ENCODE measurements at places on chromosomes 7 and 10. TPM values are rescaled to one million over a fixed set of nuclear protein-coding genes. Genes with fewer than 3 reads are reported as not detected.

The VPS41 gene
- total RNA-seq = 127 TPM

DNA sequence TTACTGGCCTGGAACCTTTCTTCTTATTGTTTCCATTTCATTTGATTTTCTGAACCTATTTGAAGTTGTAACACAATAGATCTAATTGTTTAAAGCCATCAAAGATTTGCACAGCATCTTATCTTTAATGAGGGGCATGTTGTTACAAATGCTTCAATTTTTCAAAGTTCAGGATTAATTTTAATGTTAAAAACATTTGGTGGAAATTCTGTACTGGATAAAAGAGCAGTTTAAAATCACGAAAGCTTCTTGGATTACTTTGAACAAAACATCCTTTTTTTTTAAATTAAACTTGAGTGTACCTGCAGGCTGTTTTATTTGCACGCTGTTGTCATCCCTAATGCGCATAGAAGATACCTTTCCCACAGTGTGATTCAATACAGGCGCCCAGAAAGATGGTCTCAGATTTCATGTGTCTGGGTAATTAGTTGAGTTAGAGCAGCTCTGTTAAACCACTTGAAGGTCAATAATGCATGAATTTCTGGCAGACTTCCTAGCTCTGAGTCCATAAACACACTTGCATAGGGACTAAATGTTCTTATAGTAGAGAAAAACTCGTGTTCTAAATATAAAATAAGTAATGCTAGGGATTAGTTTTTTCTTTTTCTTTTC, 29.3 kb upstream of the DDX50 start:
- H3K4me1 ChIP-seq = peaks cover 2% of the 10 kb centered on the region
- H3K27me3 ChIP-seq = no peaks in the 10 kb centered on the region
- H3K27ac ChIP-seq = no peak overlapping the region
- no peak for DNase-seq

The ELFN1 gene
- 39.0 TPM for total RNA-seq

The FAM180A gene
- not detected for total RNA-seq

The NUDT13 gene
- 6.1 TPM for total RNA-seq

Measured in Panc1 (cell line).